ENCODE measurements at places on chromosomes 2 and 18.

DNA sequence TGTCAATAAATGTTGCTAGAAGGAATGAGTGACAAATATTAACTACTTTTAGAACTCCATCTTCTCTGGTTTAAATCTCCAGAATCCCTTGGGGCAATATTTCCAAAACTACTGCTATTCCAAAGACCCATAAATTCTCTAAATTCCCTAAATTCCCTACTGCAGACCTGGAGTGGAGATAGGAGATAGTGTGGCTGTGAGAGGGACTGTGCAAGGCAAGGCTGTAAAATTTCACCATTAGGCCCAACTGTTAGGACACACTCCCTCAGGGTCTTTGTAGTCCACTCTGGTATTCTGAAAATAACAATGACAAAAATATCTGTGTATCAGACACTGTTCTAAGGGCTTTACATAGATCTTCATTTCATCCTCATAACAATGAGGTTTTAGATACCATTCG lies 67.9 kb downstream of the MYL12B start:
- no peak for DNase-seq

- no peak for DNase-seq
These were observed 266.6 kb downstream of the CYP26B1 start for GRCh38 chr2:71880846-71881610.

DNA sequence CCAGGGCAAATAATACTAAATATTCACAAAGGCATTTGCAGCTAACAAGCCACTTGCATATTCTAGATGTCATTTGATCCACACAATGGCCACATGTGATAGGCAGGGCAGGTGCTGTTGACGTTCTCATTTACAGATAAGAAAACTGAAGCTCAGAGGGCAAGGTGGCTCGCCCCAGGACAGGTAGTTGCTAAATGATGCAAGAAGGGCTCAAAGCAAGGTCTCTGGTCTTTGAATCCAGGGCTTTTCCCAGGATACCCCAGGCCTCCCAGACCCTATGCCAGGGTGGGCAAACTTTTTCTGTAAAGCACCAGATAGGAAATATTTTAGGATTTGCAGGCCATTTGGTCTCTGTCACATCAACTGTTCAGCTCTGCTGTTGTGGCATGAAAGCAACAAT lies 35.1 kb downstream of the LOXHD1 start:
- DNase-seq = no peak

DNA sequence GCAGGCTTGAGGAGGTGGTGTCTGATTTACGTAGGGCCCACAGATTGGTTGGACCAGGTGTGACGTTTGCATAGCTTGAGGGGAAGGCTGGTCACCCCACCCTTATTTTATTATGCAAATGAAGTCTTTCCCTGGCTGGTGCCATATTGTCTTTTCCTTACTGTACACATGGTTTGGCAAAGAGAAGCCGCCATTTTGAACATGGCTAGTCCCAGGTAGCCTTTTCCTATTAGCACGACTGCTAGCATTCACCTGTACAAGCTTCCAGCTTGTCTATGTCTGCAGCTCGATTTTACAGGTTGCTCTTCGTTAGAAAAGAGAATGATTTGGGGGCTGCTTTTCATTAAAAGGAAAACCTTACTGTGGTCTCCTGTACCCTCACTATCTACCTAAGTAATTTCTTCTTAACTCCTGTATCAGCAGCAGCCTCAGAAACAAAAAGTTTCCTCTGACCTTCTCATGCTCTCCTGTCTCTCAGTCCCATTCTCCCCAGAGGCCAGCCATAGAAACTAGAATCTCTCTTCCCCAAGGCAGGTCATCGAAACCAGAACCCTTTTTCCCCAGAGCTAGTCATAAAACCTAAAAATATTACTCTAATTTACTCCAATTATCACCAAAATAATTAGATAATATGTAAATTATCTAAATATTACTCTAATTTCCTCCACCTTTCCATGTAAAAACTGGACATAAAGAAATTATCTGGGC lies 151.8 kb downstream of the B3GNT2 start:
- DNase-seq = no peak

DNA sequence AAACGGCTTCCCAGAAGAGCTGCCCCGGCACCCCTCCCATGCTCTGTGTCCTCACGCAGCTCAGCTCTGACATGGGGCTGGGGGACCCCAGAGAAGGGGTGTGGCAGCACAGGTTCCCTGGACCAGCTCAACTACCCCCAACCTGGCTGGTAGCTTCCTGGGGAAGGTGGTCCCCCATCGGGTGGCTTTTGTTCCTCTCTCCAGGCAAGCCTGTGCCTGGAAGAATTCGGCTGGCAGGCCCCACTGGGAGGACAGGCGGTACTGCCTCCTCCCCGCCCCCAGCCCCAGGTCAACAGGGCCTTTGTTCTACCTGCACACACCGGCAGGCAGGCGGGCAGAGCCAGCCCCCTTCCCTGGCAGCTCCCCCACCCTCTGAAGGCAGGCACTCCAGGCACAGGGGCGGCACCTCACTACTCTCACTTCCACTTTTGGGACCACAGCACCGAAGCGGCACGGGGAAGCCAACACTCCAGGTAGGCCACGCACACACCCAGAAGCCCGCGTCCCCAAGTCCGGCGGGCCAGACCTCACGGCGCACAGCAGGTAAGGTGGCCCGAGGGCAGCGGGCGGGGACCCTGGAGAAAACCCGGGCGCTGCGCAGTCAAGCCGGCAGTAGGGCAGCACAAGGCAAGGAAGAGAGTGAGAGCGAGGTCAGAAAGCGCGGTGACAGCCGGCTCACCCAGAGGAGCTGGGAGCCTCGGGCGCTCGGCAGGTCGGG lies 1.3 kb downstream of the HS6ST1 start:
- no peak for DNase-seq

DNA sequence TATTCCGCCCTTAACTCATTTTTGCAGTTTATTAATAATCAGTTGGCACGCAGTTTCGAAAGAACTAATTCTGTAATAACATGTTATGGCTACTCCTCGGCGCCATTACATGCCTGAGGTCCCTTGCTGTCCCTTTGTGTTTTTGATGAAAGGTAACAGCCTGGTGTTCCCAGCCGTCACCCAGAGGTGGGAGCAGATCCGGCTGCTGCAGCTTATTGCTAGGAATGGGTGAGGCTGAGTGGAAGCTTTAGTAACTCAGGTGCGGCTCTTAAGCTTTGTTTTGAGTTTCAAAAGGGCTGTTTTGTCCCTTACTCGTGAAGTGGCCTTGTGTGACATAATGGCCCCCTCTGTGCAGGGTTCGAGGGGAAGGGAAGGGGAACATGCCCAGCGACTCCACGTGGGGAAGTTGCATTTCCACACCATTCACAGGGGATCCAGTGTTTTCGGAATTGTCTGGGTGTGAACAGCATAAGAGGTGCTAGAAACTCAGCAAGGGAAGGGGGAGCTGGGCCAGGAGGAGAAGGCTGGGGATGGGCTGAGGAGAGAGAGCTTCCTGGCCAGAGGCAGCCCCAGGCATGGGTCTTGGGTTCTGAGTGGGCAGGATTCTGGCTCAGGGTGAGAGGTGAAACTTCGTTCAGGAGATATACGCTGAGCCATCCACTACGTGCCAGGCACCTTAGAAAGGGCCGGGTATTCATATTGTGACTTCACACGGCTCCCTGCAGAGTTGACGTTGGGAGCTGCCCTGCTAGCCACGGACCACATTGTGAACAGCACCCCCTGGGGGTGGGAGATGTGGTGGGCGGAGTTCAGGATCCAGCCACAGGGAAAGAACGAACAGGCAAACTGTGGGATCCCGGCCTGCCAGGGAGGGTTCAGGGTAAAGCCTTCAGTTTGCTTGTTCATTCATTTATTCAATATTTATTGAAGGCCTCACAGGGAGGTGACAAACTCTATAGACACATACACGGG lies 84.4 kb downstream of the TGOLN2 start:
- DNase-seq = no peak

GRCh38 chr2:202373490-202373889 lies 2.6 kb upstream of the BMPR2 start:
- no peak for DNase-seq

DNA sequence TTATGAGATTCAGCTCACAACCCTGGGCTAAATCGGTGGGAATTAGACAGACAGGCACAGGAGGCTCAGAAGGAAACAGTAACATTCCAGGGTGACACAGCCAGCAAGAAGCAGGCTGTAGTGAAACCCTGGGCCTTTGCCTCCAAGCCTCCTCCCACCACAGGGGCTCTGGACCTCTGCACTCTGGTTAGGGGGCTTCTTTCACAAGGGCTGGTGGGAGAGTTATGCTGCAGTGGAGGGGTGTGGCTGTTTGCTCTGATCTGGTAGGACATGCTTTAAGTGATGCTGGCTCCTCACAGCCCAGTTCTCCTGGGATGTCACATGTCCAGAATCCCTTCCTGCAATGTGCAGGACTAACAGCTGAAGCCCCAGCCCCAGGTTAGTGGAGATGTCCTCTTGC lies 109.9 kb downstream of the TGFA start:
- DNase-seq = no peak

- DNase-seq = no peak
These were observed 67.6 kb upstream of the OTOS start for GRCh38 chr2:240208096-240208495.

DNA sequence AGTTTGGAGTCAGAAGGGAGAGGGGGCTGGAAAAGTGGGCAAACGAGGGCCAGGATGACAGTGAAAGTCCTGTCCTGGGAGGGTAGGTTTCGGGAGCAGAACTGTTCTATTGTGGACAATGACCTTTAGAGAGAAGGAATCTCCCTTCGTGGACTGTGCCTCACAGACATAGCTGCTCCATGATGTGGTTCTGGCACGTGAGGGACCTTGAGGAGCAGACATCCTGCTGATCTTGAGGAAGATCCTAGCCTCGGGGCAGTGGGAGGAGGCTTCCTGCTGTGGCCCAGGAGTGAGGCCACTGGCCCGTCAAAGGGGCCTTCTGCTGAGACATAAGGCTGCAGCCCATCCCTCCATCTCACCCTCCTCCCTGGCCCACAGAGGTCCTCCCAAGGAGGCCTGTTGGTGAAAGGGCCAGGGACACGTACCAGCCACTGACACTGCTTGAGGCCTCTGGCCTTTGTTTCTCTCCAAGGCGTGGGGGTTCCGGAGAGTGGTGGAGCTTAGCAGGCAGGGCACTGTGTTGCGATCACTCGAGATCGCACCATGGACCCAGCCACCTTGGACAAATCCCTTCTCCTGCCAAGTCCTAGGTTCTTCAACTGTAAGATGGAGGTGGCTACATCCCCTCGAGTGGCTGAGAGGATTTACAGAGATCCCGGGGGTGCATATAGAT lies 167.2 kb downstream of the CELF4 start:
- DNase-seq = no peak

GRCh38 chr18:51437280-51438271 lies 240.1 kb upstream of the MEX3C start:
- DNase-seq = no peak

GRCh38 chr18:76558881-76559667 lies 64.0 kb upstream of the ZNF516 start:
- no peak for DNase-seq

DNA sequence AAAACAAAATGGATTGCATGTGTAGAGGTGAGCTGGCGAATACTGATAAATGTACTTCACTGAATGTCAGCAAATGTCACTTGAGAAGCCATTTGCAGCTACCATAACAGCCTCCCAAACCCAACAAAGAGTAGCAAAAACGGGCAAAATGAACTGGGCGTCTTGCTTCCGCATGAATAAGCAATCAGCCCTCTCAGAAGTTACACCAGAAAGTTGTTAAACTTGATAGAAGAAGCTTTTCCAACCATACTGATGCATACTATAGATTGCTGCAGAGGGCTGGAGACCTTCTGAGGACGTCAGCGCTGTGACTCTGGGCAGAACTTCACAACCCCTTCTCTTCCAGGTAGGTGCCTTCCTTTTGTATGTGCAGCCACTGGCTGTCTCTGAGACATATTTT lies 18.7 kb upstream of the SIX3 start:
- no peak for DNase-seq

GRCh38 chr18:35155398-35156117 lies 85.3 kb upstream of the ZNF397 start:
- DNase-seq = no peak

DNA sequence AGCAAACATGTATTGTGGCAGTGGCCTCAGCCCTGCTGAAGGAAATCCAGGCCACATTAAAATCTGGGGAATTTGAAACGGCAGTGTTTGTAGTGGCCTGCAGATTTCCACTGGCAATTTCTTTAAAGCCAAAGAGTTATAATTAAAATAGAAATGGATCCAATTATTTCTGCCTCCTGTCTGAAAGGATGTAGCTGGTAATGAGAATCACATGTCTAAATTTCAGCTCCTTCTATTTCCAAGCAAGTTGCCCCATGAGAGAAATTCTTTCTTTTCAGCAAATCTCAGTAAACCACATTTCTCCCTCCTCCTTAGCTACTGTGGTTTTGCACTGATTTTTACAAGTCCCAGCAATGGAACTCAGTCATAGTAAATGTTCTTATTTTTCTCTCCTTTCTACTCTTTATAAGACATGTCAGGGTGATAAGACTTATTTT lies 55.4 kb upstream of the ZNF396 start:
- DNase-seq = no peak

DNA sequence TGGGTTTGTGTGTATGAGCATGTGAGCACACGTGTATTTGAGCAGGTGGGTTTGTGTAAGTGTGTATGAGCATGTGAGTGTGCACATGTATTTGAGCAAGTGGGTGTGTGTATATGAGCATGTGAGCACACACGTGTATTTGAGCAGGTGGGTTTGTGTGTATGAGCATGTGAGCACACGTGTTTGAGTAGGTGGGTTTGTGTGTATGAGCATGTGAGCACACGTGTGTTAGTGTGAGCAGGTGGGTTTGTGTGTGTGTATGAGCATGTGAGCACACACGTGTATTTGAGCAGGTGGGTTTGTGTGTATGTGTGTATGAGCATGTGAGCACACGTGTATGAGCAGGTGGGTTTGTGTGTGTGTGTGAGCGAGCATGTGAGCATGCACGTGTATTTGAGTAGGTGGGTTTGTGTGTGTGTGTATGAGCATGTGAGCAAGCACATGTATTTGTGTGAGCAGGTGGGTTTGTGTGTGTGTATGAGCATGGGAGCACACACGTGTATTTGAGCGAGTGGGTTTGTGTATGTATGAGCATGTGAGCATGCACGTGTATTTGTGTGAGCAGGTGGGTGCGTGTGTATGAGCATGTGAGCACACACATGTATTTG lies 169.7 kb downstream of the TWIST2 start:
- no peak for DNase-seq

DNA sequence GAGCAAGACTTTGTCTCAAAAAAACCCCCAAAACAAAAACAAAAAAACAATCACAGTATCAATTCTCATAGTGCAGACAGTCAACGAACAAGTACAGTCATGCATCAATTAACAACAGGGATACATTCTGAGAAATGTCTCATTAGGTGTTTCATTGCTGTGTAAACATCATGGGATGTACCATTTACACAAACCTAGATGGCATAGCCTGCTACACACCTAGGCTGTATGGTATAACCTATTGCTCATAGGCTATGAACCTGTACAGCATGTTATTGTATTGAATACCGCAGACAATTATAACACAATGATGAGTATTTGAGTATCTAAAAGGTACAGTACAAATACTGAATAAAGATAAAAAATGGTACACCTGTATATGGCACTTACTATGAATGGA lies 67.8 kb upstream of the LMAN1 start:
- DNase-seq = no peak

- DNase-seq = no peak
These were observed 201.6 kb upstream of the PARD3B start for GRCh38 chr2:204343685-204344084.

GRCh38 chr2:156935616-156936015 lies 321.9 kb upstream of the GALNT5 start:
- DNase-seq = no peak
